MM.1S (cell line): ENCODE measurements at places on chromosomes 7 and 10.

DNA sequence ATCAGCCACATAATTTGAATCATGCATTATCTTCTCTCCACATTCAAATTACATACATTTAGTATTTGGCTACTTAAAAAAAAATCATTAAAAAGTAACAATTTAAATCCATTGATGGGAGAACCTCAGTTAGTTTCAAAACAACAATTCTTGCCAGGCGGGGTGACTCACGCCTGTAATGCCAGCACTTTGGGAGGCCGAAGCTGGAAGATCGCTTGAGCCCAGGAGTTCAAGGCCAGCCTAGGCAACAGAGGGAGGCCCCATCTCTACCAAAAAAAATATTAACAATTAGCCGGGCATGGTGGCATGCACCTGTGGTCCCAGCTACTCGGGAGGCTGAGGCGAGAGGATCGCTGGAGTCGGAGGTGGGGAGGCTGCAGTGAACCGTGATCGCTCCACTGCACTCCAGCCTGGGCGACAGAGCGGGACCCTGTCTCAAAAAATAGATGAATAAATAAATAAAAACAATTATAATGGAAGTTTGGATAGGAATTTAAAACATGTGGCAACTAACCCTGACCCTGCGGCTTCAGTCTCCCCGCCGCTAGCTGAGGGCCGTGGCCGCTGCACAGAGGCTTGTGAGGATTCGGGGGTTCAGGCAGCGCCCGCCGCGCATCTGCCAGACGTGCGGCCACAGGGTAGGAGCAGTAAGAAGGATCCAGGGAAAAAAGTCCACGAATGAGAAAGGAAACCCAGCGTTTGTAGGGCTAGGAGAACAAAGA lies 1.1 kb upstream of the CSGALNACT2 start:
- no peaks in the 10 kb centered on the region for H3K27me3 ChIP-seq
- no peak for DNase-seq
- peak overlapping the region; percentile 82; the same call in 1 of the 2 replicates for H3K27ac ChIP-seq
- no peaks in the 10 kb centered on the region for H3K36me3 ChIP-seq

GRCh38 chr7:55212838-55213237 lies 152.3 kb upstream of the LANCL2 start:
- H3K36me3 ChIP-seq: no peaks in the 10 kb centered on the region
- H3K4me1 ChIP-seq: no peaks in the 10 kb centered on the region
- no peaks in the 10 kb centered on the region for H3K27me3 ChIP-seq
- no peak overlapping the region for H3K27ac ChIP-seq
- DNase-seq: no peak
- no peak overlapping the region for H3K4me3 ChIP-seq

DNA sequence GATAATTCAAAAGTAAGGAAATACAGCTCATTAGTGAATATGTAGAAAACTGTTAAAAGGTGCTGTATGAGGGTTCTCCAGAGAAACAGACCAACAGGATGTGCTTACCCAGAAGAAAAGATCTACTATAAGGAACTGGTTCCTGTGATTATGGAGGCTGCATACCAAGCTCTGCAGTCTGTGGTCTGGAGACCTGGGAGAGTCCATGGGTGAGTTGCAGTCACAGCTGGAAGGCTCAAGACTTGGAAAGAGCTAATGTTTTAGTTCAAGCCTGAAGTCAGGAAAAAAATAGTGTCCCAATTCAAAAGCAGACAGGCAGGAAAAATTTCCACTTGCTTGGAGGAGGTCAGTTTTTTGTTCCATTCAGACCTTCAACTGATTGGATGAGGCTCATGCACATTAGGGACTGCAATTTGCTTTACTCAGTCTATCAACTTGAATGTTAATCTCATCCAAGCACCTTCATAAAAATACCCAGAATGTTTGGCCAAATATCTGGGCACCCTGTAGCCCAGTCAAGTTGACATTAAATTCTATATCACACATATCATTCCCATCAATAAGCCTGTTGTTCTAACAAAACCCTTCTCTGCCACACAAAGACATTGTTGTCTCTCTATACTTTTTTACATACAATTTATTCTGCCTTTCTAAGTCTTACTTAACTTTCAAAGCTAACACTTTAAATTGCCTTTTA lies 197.9 kb upstream of the KLF6 start:
- no peak for DNase-seq
- H3K27me3 ChIP-seq: no peaks in the 10 kb centered on the region
- no peak overlapping the region for H3K27ac ChIP-seq
- H3K36me3 ChIP-seq: no peaks in the 10 kb centered on the region

DNA sequence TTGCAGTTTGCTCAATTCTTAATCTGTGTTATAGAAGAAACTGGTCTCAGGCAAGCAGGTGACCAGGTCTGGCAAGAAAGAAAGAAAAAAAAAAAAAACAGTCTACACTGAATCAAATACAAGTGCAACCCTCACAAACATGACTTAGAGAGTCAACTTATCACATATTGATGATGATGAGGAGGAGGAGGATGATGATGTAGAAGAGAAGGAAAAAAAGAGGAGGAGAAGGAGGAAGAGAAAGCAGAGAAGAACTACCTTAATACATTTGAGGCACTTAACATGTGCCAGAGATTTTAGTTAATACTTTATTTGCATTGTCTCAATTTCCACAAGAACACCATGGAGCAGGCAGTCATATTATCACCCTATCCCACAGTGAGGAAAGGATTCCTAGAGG lies 91.5 kb downstream of the GLI3 start:
- no peaks in the 10 kb centered on the region for H3K27me3 ChIP-seq
- H3K4me3 ChIP-seq: no peak overlapping the region
- H3K36me3 ChIP-seq: no peaks in the 10 kb centered on the region
- DNase-seq: no peak

GRCh38 chr10:82949816-82950575 lies 1075.0 kb downstream of the NRG3 start:
- no peak overlapping the region; the same call in 1 of the 2 replicates for H3K27ac ChIP-seq
- no peaks in the 10 kb centered on the region for H3K36me3 ChIP-seq
- H3K27me3 ChIP-seq: no peaks in the 10 kb centered on the region
- H3K4me3 ChIP-seq: no peak overlapping the region
- DNase-seq: no peak
- H3K4me1 ChIP-seq: no peaks in the 10 kb centered on the region

DNA sequence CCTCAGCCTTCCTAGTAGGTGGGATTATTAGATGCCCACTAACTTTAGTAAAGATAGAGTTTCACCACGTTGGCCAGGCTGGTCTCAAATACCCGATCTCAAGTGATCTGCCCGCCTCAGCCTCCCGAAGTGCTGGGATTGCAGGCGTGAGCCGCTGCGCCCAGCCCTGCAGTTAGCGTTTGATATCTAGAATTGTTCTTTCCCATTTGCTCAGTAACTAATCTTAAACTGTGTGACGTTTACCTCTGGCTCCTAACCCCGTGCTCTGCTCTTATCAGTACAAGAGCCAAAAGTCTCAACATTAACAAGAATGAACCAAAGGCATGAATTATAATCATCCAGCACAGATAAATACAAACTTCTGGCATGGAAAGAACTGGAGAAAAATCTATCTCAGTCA lies 47.4 kb downstream of the IGF2BP3 start:
- H3K36me3 ChIP-seq: no peaks in the 10 kb centered on the region
- H3K4me3 ChIP-seq: no peak overlapping the region
- DNase-seq: no peak
- no peak overlapping the region for H3K27ac ChIP-seq
- H3K4me1 ChIP-seq: no peaks in the 10 kb centered on the region

- no peak overlapping the region for H3K27ac ChIP-seq
- no peaks in the 10 kb centered on the region for H3K36me3 ChIP-seq
- H3K27me3 ChIP-seq: no peaks in the 10 kb centered on the region
- DNase-seq: no peak
- H3K4me3 ChIP-seq: no peak overlapping the region
Observed at GRCh38 chr7:92260248-92260781, 14.5 kb downstream of the ANKIB1 start.

DNA sequence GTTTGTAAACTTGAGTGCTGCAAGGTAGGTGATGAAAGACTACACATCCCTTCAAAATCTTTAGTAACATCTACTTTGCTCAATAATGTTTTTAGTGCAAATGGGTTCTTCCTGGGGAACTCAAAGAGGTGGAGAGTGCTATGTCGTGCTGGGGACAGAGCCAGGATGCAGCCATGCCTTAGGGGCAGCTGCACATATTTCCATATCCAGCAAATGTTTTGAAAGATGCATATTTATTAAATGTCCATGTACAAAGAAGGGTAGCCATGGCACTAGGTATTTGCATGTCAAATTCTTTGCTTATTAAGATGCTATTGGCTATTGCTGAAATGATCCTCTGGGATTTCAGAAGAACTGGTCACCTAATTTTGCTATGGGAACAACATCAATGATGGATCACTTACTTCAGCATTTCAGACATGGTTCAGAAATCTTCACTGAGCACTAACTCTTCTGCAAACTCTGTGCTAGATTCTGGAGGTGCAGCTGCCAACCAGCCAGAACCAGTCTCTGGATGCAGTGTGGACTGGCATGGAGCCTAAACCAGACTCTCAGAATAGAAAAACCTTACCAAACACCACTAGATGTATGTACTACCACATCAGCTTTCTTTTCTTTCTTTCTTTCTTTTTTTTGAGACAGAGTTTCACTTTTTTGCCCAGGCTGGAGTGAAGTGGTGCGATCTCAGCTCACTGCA lies 31.7 kb upstream of the DNMBP start:
- no peak for DNase-seq
- no peaks in the 10 kb centered on the region for H3K27me3 ChIP-seq
- no peaks in the 10 kb centered on the region for H3K4me1 ChIP-seq

- peak; percentile 82 for DNase-seq
- no peaks in the 10 kb centered on the region for H3K27me3 ChIP-seq
- H3K4me3 ChIP-seq: peak overlapping the region; percentile 70
Observed at GRCh38 chr10:72260976-72261783, 12.5 kb upstream of the DDIT4 start.

GRCh38 chr7:86846494-86847190 lies 202.9 kb downstream of the GRM3 start:
- no peak for DNase-seq
- H3K4me3 ChIP-seq: no peak overlapping the region
- H3K27ac ChIP-seq: no peak overlapping the region
- no peaks in the 10 kb centered on the region for H3K27me3 ChIP-seq
- H3K4me1 ChIP-seq: no peaks in the 10 kb centered on the region

- H3K4me1 ChIP-seq: peaks cover 8% of the 10 kb centered on the region; the same call in 1 of the 2 replicates
- no peaks in the 10 kb centered on the region for H3K27me3 ChIP-seq
- H3K36me3 ChIP-seq: no peaks in the 10 kb centered on the region
- H3K27ac ChIP-seq: no peak overlapping the region
- no peak for DNase-seq
Observed at GRCh38 chr10:62617652-62618051, 186.9 kb upstream of the ADO start.

- no peaks in the 10 kb centered on the region for H3K36me3 ChIP-seq
- no peaks in the 10 kb centered on the region for H3K4me1 ChIP-seq
- no peak for DNase-seq
- no peaks in the 10 kb centered on the region for H3K27me3 ChIP-seq
Observed at GRCh38 chr10:127871631-127872010, 21.1 kb downstream of the CLRN3 start.

GRCh38 chr10:100076750-100077149 lies 4.9 kb downstream of the CPN1 start:
- H3K36me3 ChIP-seq: no peaks in the 10 kb centered on the region
- no peaks in the 10 kb centered on the region for H3K27me3 ChIP-seq
- H3K4me3 ChIP-seq: no peak overlapping the region
- DNase-seq: no peak
- H3K27ac ChIP-seq: no peak overlapping the region
- no peaks in the 10 kb centered on the region for H3K4me1 ChIP-seq

GRCh38 chr10:60954035-60954434 lies 10.1 kb upstream of the RHOBTB1 start:
- no peaks in the 10 kb centered on the region for H3K36me3 ChIP-seq
- H3K4me3 ChIP-seq: no peak overlapping the region
- no peak overlapping the region for H3K27ac ChIP-seq
- no peak for DNase-seq
- H3K4me1 ChIP-seq: peaks cover 8% of the 10 kb centered on the region; the same call in 1 of the 2 replicates

- no peak overlapping the region for H3K4me3 ChIP-seq
- H3K27me3 ChIP-seq: no peaks in the 10 kb centered on the region
- H3K36me3 ChIP-seq: no peaks in the 10 kb centered on the region
Observed at GRCh38 chr7:91302794-91303193, 38.6 kb downstream of the FZD1 start.

DNA sequence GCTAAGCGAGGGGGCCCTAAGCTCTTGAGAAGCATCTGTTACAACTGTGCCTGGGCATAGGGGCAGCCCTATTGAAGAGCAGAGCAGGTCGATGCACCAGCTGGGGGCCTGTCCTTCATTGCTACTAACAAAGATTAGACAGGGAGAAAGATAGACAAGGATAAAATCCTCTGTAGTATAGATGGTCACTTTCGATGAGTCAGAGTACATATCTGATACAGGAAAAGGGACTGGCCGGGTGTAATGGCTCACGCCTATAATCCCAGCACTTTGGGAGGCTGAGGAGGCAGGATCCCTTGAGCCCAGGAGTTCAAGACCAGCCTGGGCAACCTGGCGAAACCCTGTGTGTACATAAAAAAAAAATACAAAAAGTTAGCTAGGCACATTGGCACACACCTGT lies 13.6 kb downstream of the OPTN start:
- H3K27me3 ChIP-seq: no peaks in the 10 kb centered on the region
- 0 out of 2 replicates have a peak, but pooled peaks cover 4% of the 10 kb centered on the region for H3K4me1 ChIP-seq
- H3K36me3 ChIP-seq: no peaks in the 10 kb centered on the region; the same call in none of the 2 replicates
- no peak overlapping the region for H3K27ac ChIP-seq
- no peak overlapping the region for H3K4me3 ChIP-seq

DNA sequence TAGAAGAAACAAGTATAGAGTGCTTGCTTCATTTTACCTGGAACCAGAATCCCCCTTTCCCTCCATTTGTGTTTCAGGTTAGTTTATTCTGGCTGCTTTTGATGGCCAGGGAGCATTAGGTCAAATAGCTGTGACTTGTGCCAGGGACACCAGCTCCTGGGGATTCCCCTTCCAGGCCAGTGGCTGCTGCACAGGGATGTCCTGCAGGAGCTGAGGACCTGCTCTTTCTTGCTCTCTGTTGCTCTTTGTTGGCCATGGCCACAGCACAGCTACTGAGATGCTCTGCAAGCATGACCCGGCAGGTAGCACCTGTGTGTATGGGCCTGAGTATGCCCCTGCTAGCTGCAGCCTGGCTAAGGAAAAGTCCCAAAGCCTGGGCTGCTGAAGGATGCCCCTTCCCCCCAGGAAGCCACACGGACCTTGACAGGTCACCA lies 208.9 kb downstream of the EBF3 start:
- no peak overlapping the region for H3K4me3 ChIP-seq
- no peaks in the 10 kb centered on the region for H3K27me3 ChIP-seq
- no peaks in the 10 kb centered on the region for H3K4me1 ChIP-seq
- DNase-seq: no peak
- no peak overlapping the region for H3K27ac ChIP-seq
- H3K36me3 ChIP-seq: no peaks in the 10 kb centered on the region

- DNase-seq: peak; percentile 29
- peaks cover 20% of the 10 kb centered on the region for H3K4me1 ChIP-seq
- no peaks in the 10 kb centered on the region for H3K27me3 ChIP-seq
- peak overlapping the region; percentile 65; the same call in 1 of the 2 replicates for H3K27ac ChIP-seq
Observed at GRCh38 chr7:127652333-127653248, 597 bp downstream of the SND1 start.

DNA sequence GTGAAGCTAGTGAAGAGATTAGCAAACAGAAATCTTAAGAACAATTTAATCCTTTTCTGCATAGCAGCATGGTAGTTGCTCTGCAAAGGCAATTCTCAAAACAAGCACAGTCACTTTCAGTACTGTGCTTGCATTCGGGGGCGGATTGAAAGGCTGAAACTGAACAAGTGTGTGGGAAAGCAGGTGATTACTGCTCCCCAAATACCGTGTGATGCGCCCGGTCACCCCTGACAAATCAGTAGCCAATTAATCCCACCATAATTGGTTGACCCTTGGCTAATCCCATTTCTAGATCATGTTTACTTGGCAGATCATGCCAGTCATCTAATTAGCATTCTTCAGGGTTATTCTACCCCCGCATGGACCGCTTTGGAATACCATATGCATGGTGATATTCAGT lies 76.5 kb upstream of the ADRB1 start:
- H3K27ac ChIP-seq: no peak overlapping the region
- no peaks in the 10 kb centered on the region for H3K36me3 ChIP-seq
- H3K4me1 ChIP-seq: peaks cover 52% of the 10 kb centered on the region
- DNase-seq: no peak
- H3K4me3 ChIP-seq: no peak overlapping the region
